ENCODE measurements at places on chromosomes 16 and 17.

- no peak for DNase-seq
Measured at GRCh38 chr17:50255766-50256635, 18.3 kb upstream of the TMEM92 start.

DNA sequence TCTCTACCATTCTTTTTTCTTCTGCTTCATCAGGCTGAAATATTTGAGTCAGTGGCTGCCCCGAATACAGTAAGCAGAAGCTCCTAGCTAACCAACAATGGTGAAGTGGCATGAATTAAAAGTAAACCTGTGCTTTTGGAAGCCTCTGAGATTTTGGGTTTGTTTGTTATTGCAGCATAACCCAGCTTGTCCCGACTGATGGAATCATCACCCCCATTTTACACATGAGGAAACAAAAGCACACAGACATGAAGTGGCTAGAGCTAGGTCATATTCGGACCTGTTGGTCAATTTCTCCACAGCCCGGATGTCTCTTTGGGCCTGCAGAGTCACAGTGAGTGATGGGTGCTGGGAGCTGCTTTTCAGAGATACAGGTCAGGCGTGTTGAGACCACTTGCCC, 39.4 kb downstream of the IRX5 start:
- DNase-seq = no peak

GRCh38 chr16:11379420-11379819, 34.2 kb downstream of the RMI2 start:
- DNase-seq = no peak

DNA sequence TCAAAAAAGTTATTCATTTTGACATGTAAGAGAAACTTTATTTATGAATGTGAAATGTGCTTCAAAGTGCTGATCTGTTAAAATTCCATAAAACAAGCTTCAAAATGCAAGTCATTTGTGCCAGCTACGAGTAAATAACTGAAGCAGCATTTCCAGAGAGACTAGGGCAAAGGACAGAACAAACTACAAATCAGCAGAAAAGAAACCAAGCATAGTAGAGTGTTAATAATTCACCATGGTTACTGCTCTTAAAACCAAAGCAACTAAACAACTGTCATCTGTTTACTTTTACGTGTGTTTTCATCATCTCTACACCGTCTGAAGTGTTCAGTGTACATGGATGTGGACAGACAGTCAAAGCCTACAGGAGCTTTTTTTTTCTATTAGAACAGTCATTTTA, 1.6 kb upstream of the ASPA start:
- peak; percentile 15 for DNase-seq

DNA sequence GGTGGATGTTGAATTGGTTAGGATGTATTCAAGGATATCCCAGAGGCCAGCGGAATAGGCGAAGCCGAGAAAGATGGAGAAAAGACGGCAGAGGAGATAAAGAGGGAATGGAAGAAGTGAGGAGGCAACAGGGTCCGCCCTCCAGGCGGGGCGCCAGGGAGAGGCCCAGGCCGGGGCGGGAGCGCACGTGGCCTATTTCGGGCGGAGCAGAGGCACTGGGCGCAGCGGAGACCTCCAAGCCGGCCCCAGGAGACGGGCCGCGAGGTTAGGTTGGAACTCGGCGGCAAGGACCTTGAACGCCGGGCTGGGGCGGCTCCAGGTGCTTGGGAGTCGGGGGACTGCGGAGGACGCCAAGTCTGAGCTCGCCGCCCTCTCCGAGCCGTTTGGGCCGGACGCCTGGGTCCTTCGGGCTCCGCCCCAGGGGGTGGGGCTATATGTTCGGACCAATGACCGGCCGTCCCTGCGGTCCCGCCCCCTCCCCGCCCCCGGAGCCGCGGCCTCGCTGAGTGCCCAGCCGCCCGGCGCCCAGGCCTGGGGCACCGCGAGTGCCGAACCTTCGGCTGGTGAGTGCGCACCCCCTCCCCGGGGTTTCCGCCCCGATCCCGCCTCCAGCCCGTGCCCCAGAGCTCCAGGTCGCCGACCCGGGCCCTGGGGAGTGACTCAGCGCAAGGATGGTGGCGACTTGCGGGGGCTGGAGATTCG, at the start of gene ZNF771:
Gene ZNF771, plus strand, starts transcription at position 505 of the 702 bp plus-strand sequence. CDS start 448 bp downstream, outside the sequence.
- peak; percentile 91 for DNase-seq

DNA sequence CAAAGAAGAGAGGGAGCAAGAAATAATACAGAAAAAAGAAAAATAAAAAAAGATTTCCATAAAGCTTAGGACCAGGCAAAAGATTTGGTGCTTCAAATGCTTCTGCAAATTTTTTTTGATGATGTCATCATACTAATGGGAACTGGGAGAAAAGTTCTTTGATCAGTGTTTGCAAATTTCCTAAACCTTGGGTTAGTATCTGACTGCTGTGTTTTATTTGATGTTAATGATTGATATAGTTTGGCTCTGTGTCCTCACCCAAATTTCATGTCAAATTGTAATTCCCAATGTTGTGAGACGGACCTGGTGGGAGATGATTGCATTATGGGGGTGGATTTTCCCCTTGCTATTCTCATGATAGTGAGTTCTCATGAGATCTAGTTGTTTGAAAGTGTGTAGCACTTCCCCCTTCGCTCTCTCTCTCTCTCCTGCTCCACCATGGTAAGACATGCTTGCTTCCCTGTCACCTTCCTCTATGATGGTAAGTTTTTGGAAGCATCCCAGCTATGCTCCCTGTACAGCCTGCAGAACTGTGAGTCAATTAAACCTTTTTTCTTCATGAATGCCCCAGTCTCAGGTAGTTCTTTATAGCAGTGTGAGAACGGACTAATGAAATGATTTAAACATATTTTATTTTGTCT, 72.6 kb downstream of the TMEM100 start:
- no peak for DNase-seq

DNA sequence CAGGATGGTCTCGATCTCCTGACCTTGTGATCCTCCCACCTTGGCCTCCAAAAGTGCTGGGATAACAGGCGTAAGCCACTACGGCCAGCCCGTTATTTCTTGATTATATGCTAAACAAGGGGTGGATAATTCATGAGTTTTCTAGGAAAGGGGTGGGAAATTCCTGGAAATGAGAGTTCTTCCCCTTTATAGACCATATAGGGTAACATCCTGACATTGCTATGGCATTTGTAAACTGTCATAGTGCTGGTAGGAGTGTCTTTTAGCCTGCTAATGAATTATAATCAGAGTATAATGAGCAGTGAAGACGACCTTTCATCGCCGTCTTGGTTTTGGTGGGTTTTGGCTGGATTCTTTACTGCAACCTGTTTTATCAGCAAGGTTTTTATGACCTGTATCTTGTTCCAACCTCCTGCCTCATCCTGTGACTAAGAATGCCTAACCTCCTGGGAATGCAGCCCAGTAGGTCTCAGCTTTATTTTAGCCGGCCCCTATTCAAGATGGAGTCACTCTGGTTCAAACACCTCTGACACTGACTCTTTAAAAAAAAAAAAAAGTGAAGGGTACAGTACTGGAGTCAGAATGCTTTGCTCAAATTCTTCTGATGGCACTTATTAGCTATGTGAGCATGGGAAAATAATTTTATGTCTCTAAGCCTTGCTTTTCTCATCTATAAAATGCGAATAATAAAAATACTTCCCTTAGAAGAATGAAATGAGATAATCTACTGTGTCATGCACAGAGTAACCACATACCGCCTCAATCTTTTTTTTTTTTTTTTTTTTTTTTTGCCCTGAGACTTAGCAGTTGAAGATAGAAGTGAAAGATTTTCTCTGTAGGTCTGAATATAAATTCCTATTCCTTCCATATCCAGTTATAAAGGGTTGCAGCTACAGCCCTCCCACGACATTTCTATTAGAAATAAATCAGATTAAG, 5.1 kb upstream of the CALCOCO2 start:
- DNase-seq = peak; percentile 28

- DNase-seq = no peak
Measured at GRCh38 chr16:89476811-89477261, 13.5 kb downstream of the ANKRD11 start.

DNA sequence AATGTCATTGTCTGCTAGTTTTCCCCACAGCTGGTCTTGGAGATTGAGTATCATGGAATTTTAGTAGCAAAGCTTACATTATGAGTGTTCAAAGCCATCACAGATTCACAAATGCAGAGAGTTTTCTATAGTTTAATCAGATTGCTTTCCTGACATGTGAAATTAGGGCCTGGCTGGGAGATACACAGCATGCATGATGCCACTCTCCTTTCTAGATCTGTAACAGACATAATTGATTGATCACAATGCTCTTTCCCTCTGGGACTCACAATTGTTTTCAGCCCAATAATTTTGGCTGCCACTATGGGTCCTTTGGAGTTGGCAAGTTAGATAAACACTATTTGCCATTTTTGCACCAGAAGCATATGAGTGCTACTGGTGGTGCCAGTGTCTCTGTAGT, 132.5 kb downstream of the SPACA3 start:
- DNase-seq = no peak

GRCh38 chr17:61307905-61308886, 91.4 kb upstream of the TBX2 start:
- no peak for DNase-seq

GRCh38 chr17:2867441-2868424, 71.5 kb downstream of the RAP1GAP2 start:
- DNase-seq = peak; percentile 19

DNA sequence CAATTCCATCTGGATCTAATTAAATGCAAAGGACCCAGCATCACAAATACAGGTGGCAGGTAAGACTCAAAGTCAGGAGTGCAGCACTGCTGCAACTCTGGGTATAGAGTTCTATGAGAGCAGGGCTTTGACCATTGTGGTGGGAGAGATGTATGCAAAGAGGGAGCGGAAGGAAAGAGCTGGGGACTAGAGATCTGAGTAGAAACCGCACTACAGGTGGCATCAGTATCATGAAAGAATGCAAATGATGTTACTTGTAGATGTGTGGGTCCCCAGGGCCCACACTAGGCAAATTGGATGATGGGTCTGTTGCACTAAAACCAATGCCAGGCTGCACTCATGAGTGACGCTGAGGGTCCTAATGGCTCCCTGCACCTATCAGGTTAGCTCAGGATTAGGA, 287.1 kb upstream of the ASIC2 start:
- no peak for DNase-seq

DNA sequence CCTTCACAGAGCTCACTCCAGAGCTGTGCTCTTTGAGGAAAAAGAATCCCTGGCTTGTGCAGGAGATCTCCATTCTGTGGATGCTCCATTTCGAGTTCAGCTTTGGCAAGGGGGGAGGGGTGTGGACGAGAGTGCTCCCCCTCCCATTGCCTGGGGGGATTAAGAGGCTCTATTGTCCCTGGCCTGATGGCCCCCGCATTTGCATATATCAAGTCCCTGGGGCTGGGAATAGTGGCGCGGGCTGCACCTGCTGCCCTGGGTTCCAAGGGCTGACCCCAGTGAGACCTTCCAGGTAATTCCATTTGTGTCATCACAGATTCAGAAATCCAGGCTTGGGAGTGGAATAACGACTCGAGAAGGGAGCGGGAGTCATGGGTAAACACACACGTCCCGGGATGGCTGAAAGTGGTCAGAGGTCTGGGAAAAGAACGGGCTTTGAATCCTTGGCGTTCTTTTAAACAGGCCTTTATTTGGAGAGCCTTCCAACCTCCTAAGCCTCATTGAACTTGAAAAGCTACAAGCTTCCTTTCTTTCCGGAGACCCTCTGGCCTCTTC, 479.3 kb downstream of the HS3ST3B1 start:
- no peak for DNase-seq

DNA sequence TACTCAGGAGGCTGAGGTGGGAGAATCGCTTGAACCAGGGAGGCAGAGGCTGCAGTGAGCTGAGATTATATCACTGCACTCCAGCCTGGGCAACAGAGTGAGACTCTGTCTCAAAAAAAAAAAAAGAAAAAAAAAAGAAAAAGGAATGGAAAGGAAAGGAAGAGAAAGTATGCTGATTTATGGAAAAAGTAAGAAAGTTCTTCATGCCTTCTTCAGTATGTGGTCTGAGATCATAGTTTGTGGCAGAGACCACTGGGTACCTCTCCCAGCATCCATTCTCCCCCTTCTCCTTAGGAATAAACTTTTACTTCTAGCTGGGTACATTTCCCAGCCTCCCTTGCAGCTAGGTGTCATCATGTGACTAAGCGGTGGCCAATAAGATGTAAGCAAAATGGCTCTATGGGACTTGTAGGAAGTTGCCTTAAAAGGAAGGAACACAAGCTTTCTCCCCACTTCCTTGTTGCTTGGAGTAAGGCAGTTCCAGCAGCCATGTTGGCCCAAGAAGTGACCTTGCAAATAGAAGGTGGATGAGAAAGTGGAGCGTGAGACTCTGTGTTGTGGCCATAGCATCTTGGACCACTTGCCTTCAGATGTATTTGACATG, 26.1 kb upstream of the XPO6 start:
- no peak for DNase-seq

- DNase-seq = no peak
Measured at GRCh38 chr16:27434141-27435051, 32.4 kb downstream of the IL21R start.

DNA sequence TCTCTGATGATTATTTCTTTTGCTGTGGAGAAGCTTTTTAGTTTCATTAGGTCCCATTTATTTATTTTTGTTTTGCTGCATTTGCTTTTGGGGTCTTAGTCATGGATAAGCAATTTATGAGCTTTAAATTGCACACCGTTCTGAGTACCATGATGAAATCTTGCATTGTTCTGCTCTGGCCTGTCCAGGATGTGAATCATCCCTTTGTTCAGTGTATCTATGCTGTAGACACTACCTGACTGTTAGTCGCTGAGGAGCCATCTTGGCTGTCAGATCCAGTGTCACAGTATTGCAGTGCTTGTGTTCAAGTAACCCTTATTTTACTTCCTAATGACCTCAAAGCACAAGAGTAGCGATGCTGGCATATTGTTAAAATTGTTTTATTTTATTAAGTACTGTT, 218.0 kb upstream of the CNTNAP4 start:
- DNase-seq = no peak

DNA sequence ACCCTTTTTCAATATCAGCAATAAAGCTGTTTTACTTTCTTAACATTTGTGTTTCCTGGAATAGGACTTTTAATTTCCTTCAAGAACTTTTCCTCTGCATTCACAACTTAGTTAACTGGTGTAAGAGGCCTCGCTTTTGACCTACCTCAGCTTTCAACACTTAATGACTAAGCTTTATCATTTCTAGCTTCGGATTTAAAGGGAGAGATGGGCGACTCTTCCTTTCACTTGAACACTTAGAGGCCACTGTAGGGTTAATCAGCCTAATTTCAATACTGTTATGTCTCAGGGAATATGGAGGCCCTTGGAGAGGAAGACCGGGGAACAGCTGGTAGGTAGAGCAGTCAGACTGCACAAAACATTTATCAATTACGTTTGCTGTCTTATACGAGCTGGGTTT, 4.7 kb downstream of the SYNRG start:
- no peak for DNase-seq

All from LoVo (cell line).